ENCODE measurements at places on chromosomes 2 and 18.
A peak's percentile ranks its signal among the peaks of the same experiment; 100 is the strongest.

DNA sequence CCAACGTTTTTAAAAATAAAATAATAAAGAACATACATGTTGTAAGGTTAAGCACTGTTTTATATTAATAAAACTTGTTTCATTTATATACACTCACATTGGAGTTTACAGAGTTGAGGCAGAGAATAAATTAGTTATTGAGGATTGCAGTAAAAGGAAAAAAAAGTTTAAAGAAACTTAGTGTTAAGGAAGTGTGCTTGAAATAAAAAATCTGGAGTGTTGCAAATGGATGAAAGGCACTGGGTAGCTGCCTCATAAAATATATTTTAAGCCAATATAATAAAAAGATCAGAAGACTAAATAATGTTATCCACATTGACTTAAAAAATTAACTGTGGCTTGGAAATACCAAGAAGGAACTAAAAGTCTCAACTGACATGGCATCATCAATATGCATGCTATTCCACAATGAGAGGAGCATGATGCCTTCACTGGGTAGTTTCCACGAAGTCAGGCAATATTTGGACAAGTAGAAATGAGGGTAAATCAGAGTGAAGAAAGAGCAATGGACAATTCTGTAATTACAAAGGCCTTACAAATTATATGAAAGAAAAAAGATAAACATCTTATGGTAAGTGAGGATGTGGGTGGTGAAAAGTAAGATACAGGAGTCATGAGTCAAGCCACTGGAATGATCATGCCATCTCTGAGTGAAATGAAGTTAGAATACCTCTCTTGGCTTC is 2.5 kb downstream of the GALNT3 start:
- DNase-seq = no peak

GRCh38 chr2:111898703-111899514 is 502 bp downstream of the MERTK start:
- peak; percentile 45 for DNase-seq

DNA sequence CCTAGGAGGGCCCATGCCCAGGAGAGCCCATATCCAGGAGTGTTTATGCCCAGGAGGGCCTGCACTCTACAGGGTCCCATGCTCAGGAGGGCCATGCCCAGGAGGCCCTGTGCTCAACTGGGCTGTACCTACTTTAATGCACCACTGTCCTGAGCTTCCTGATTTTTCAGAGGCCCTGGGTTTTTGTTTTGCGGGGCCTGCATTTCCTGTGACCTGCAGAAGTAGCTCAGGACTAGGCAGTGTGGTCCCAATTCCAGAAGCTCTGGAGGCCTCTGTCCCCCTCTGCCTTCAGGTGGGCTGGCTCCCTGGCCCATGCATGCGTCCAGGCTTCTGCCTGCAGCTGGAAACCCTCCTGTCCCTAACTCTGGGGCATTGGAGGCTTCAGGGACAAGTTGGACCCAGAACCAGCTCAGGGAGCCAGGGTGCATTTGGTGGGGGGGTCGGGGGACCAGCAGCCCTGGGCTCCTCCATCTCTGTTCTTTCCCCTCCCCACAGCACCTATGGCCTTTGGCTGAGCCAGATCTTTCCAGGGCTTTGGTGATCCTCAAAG is 10.8 kb downstream of the GPR35 start:
- DNase-seq = no peak

- DNase-seq = no peak
These were observed 18.6 kb upstream of the NARS1 start for GRCh38 chr18:57640236-57640635.

- no peak for DNase-seq
These were observed 30.5 kb upstream of the MAL start for GRCh38 chr2:94994914-94995552.

DNA sequence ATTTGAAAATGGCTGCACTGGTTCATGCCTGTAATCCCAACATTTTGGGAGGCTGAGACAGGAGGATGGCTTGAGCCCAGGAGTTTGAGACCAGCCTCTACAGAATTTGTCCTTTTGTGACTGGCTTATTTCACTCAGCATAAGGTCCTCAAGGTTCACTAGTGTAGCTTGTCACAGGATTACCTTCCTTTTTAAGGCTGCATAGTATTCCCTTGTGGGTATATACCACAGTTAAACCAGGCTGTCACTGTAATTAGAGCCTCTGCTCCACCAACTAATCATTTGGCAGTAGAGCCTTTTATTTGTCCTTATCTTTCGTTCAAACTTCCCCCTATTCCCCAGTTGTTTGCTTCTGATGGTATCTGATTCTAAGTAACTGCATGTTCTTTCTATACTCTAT is 50.4 kb upstream of the SELENOI start:
- no peak for DNase-seq

DNA sequence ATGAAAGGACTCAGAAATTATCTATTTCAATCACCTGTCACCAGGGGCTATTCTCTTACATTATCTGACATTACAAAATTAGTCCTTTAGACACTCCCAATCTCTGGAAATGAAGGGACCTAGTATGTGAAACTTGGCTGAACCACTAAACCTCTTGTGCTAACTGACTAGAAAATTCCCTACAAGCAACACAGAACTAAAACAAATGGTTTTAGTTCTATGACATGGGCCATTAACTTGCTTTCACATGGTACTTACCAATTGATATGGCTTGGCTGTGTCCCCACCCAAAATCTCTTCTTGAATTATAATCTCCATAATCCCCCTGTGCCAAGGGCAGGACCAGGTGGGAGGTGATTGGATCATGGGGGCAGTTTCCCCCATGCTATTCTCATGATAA is 16.6 kb downstream of the SERPINE2 start:
- no peak for DNase-seq

GRCh38 chr18:79515944-79516351 is 120.2 kb downstream of the NFATC1 start:
- no peak for DNase-seq

DNA sequence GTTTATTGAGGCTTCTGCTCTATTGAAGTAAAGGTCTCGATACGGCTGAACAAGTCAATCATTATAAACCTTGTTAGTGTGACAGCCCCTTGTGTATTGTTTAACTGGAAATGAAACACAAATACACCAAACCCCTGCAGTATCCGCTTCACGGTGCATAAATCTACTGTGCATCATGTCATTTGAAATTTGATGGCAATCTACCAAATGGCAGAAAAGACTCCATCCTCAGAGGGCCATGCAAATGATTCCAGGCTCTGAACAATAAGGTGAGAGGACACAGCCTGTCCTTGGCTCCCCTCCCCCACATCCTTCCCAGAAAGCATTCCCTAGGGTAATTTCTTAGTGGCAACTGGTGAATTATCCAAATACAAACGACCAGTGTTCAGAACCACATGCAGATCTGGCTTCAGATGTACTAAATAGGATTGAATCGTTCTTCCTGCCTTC is 80.6 kb downstream of the ADCYAP1 start:
- DNase-seq = no peak
